NCI-H1417 treated with DMSO at 0.1 percent for 48 hours (cell line): ENCODE measurements at places on chromosomes 1 and 21.

- no peak for DNase-seq
Measured at GRCh38 chr1:168842916-168843315, 113.9 kb upstream of the DPT start.

GRCh38 chr1:168483539-168483938, 60.3 kb downstream of the XCL2 start:
- no peak for DNase-seq

- DNase-seq = peak; percentile 64
Measured at GRCh38 chr1:19715334-19716203, 50.9 kb downstream of the HTR6 start.

- no peak for DNase-seq
Measured at GRCh38 chr1:18513995-18514394, 33.3 kb downstream of the KLHDC7A start.

DNA sequence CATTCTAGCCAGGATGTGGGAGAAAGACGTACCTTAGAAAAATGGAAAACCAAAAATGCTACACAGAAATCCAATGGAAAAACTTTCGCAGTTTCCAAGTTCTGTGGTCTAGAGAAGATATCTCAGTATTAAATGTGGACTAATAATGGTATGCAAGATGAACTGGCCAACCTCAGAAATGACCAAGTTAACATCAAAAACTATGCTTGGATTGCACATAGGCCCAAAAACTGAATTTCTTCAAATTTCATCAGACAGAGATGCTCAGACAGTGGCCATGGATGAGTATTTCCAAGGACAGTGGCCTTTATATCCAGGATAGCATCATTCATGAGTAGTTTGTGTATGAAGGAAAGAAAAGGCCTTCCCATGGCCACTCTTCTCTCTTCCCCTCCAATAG, 132.2 kb downstream of the TIAM1 start:
- no peak for DNase-seq

DNA sequence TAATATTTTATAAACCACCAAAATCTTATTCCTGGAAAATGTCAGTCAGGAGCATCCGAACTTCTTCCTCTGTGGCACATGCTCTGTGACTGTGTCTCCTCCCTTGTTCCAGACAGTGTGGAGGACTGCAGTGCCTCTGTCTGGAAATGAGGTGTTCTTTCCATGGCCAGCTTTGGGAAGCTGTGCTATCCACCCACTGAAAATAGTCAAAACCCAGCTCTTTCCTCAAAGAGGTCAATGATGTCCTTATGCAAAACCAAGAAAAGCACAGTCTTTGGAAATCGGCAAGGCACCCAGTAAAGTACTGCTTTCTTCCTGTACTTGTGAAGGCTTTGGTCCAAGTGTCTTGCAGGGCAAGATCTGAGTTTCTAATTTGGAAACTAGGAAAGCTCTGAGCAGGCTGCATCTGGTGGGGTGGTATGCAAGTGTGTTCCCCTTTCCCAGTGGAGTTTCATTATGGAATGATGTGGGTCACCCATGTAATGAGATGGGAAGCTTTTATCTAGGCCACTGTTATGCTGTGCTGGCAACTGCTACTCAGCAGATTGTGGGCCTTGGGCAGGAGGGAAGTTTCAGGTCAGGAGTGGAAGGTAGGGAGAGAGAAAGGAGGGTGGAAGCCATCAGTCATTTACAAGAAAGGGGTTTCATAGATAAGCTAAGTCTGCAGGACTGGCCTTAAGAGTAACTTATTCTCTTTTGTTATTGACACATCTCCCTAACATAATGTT, 6.0 kb downstream of the KIAA0040 start:
- DNase-seq = no peak

DNA sequence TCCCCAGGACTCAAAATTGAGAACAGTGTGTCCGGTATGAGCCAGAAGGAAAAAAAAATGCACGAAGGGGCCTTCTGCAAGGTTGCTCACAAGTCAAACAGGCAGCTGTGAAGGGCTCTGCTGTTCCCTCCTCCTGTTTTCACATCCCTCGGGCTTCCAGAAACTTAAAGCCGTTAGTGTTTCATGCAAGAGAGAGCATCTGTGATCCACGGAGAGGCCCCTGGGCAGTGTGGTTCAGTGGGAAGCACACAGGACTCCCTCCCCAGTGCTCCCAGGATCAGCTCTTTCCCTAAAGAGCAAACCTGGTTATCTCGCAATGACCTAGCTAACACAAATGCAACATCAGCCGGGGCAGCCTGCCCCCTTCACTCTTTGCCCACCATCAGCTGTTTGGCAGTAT, 2.9 kb upstream of the MATN1 start:
- DNase-seq = no peak

- no peak for DNase-seq
Measured at GRCh38 chr1:117698398-117699160, 92.7 kb downstream of the TENT5C start.

DNA sequence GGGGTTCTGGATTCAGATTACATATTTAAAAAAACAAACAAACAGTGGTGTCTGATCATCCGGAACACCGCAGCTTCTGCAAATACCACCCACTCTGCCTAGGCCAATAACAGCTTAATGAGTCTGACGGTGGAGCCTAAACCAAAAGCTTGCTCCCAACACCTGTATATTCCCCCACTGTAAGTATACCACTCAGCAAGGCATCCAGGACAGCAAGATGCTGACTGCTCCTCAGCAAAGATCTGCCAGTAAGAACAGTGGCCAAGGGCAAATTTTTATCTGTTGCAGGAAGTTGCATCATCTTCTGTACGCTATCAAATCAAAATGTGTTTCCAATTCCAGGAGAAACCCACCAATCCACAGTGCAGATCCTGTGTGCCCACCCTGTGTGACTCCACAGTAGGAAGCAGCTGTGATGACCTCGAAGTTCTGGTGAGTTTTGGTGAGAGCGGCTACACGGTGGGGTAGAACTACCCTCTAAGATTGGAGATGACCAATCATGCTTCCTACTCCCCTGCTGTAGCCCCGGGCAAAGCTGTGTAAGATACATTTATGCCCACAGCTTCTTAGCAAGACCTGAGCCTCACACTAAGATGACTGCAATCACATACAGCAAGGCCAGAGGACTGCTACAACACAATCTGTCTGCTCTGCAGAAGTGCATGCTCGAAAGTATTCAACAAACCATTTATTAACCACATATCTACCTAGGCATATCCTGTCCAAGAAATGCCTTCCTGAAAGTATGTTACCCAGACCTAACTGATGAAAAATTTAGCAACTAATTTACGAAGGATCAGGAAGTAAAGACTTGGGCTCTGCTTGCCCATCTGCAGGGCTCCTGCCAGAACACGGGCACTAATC, 30.5 kb downstream of the SIPA1L2 start:
- DNase-seq = no peak

DNA sequence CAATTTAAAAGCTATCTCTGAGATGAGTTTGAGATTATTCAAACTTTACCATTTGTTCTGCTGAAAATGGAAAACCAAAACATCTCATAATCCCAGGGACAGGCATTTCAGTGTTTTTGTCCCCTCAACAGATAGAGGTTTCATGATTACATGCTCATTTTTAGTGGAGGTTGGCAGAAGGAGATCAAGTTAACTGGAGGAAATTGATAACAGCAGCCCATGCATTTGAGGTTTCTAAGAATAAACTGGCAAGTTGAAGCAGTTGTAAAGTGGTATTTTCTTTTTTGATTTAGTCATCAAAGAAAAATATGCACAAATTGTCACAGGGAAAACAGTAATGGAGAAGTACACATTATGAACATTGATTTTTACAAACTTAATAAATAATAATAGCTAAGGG, 205.8 kb downstream of the PLA2G4A start:
- no peak for DNase-seq

DNA sequence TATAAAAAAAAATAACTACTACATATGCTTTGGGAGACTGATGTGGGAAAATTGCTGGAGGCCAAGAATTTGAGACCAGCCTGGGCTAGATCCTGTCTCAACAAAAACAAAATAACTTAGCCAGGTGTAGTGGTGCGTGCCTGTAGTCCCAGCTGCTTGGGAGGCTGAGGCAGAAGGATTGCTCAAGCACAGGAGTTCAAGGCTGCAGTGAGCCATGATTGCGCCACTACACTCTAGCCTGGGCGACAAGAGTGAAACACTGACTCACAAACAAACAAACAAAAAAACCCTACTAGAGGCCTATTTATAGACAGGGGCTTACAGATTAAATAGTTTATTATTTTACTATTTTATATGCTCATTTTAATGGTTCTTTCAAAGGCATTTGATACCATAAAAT, 80.0 kb downstream of the LHX4 start:
- no peak for DNase-seq

DNA sequence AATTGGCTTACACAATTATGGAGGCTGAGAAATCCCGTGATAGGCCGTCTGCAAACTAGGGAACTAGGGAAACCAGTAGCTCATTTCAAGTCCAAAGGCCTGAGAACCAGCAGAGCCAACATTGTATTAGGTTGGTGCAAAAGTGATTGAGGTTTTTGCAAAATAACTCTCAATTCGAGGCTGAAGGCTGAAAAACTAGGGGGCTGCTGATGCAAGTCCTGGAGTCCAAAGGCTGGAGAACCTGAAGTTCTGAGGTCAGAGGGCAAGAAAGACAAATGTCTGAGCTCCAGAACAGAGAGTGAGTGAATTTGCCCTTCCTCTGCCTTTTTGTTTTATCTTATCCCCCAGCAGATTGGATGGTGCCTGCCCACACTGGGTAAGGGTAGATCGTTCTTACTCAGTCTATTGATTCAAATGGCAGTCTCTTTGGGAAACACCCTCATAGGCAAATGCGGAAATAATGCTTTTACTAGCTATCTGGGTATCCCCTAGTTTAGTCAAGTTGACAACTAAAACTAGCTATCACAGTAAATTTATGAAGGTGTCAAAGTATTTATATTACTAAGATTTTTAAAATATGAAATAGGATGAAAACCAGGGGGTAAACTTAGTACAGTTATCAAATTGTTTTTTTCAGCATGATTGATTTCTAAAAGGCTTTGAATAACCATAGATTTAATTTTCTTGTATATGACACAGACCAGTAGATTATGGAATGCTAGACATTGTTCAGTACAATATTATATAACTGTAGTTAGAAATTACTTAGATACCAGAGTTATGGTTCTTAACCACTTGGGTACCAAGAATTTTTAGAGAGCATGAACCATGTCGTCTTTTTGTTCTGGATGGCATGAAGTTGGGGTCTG, 15.4 kb downstream of the RABGAP1L start:
- no peak for DNase-seq

DNA sequence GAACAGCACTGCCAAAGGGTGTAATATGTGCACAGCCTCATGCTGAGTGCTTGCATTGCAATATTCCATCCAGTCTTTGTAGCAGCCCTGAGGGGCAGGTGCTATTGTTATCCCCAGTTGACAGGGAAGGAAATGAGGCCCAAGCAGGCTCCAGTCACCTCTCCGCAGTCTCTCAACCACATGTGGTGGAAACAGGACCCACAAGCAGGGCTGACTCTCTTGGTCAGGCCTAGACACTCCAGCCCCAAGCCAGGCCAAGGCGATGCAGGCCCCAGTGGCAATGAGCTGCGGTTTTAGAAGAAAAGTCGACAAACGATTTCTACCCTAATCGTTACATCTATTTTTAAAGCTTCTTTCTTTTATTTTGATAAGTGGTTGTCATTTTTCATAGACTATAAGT, 52.6 kb upstream of the GADD45A start:
- no peak for DNase-seq

GRCh38 chr1:22645931-22646330, 2.5 kb downstream of the C1QC start:
- DNase-seq = no peak

DNA sequence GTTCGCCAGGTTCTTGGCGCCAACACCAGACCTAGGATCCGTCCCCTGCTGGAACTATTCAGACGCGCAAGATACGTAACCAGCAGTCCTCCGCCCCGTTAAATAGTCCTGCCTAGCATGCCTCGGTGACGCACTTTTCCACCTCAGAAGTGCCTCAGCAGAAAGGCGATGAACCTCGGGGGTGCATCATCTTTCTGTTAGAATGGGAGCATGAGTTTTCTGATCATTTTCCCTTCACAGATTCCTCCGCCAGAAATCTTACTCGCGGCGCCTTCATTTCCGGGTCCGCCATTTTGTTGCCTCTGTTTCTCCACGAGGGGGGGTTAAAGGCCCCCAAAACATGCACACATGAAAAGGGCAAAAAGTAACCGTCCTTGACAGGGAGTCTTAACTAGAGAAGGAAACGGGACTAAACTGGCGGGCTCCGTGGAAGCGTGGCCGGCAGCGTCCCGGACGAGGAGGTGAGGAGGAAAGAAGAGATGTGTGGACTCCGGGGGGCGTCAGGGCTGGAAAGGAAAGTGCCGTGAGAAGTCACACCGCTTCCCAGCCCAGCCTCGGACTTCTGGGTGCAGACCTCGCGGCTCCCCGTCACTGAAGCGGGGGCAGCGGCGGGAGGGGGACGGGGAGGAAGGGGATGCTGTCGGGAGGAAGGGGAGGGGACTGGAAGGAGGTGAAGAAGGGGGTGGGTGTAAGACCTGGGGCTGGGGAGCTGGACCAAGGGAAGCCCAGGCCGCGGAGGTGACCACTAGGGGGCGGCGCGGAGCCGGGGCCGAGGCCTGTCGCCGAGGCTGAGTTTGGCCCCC, at the start of gene GABPB2:
TSS of gene GABPB2 (plus strand) at position 288 of the 803 bp plus-strand sequence. CDS start 17,429 bp downstream, outside the sequence.
- no peak for DNase-seq

GRCh38 chr21:42463861-42464515, 32.0 kb downstream of the RSPH1 start:
- DNase-seq = no peak

GRCh38 chr21:41674402-41674801, 92.5 kb downstream of the RIPK4 start:
- no peak for DNase-seq

DNA sequence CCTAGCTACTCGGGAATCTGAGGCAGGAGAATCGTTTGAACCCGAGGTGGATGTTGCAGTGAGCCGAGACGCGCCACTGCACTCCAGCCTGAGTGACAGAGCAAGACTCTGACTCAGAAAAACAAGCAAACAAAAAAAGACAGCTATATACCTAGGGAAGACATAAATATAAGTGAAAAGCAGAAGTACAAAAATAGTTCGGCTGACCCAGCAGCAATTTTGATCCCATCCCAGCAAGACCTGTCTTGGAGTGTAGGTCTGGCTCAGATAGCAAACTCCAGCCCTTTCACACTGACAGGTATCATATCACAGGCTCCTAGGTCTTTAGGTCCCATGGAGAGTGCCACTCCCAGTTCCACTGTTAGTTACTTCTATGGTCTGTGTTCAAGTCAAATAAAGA, 14.6 kb downstream of the MTX1 start:
- DNase-seq = no peak

DNA sequence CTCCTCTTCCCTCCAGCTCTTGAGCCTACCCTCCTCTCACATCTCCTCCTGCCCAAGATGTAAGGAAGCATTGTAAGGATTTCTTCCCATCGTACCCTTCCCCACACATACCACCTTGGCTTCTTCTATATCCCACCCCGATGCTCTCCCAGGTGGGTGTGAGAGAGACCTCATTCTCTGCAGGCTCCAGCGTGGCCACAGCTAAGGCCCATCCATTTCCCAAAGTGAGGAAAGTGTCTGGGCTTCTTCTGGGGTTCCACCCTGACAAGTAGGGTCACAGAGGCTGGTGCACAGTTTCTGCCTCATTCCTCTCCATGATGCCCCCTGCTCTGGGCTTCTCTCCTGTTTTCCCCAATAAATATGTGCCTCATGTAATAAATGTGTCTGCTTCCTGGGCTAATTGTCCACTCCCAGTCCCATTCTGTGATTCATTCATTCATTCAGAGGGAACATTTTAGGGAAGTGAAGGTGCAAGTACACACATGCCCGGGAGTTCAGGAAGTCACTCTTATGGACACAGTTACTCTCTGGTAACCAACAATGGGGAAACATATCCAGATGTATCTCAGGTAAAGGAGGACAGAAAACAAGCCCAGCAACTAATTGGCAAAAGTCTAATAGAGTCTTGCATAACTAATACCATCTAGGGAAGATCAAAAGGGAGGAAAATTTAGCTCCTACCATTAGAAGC, 1.9 kb downstream of the SPRR4 start:
- no peak for DNase-seq
